ENCODE measurements at places on chromosomes 2 and 18.

- no peak for DNase-seq
Observed at GRCh38 chr2:40809156-40809555, 357.3 kb upstream of the SLC8A1 start.

- DNase-seq: no peak
Observed at GRCh38 chr2:239762655-239763269, 262.4 kb downstream of the NDUFA10 start.

GRCh38 chr2:162989507-162989906 is 150.9 kb upstream of the KCNH7 start:
- DNase-seq: no peak

DNA sequence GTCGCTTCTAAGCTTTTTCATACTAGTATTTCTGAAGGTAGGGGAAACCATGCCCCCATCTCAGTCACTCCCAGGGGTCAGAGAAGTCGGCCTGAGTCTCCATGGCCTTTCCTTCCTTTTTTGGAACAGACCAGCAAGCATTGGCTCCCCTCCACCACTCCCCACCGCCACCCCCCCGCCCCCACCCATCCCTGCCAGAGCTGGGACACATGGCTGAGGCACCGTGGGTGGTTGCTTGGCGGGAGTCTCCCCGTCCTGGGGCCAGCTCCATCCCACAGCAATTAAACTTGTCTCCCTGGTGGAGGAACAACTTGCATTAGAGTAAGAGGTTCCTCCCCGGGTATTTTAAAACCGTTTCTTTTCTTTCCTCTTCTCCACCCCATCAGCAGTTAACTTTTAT is 100.8 kb upstream of the TFPI start:
- no peak for DNase-seq

GRCh38 chr2:101152272-101153076 is 1.3 kb upstream of the TBC1D8 start:
- peak; percentile 71 for DNase-seq

GRCh38 chr2:220708366-220708765 is 863.7 kb downstream of the EPHA4 start:
- no peak for DNase-seq

DNA sequence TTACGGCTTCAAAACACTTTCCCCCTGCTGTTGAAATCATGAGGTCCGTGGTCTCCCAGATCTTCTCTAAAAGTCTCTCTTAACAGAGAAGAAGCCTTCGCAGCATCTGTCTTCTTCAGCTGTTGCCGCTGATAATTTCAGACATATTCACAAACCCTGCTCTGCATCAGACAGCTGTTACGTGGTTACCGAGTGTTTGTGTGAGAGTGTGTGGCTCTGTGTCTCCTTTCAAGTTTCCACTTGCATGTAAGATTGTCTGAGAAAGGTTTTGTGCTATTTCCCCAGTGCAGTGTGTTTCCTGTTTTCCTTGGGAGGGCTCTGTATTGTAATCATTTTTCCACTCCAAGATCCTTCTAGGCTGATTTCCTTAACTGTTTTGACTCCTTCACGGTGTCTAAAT is 32.8 kb downstream of the MAIP1 start:
- DNase-seq: no peak

- no peak for DNase-seq
Observed at GRCh38 chr18:47669815-47670214, 260.6 kb downstream of the SMAD2 start.

- no peak for DNase-seq
Observed at GRCh38 chr2:120677696-120678247, 57.9 kb upstream of the GLI2 start.

GRCh38 chr2:1784087-1784486 is 39.8 kb upstream of the PXDN start:
- DNase-seq: no peak

- no peak for DNase-seq
Observed at GRCh38 chr2:140580532-140581151, 1550.2 kb downstream of the LRP1B start.

GRCh38 chr18:33113416-33113815 is 327.1 kb downstream of the CCDC178 start:
- DNase-seq: no peak

DNA sequence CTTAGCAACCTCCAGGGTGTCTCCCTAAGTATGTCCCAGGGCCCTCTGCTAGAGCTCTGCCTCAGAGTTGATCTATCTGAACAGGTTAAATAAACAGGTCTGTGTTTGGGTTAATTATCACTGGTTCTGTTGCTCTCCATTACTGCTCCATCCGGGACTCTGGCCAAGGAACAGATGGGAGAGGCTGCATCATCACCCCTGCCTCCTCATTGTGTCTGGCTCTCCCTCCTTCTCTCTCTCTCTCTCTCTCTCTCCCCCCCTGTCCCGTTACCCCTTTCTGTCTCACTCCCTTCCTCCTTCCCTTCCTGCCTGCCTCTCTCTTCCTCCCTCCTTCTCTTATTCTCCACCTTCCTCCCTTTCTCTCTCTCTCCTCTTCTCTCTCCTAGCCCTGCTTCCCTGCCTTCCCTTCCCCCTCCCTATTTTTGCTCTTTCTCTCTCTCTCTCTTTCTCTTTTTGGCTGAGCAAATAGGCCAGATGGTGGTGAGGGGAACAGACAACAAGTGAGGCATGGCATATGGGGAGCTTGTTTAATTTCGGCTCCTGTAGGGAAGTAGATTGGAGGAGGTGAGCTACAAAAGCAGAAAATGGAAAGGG is 62.1 kb downstream of the SETBP1 start:
- DNase-seq: no peak

- DNase-seq: no peak
Observed at GRCh38 chr2:236127010-236127409, 41.2 kb downstream of the GBX2 start.

- DNase-seq: no peak
Observed at GRCh38 chr18:74862094-74862493, 264.4 kb downstream of the ZNF407 start.

- no peak for DNase-seq
Observed at GRCh38 chr2:174703430-174703829, 60.8 kb downstream of the CHRNA1 start.

DNA sequence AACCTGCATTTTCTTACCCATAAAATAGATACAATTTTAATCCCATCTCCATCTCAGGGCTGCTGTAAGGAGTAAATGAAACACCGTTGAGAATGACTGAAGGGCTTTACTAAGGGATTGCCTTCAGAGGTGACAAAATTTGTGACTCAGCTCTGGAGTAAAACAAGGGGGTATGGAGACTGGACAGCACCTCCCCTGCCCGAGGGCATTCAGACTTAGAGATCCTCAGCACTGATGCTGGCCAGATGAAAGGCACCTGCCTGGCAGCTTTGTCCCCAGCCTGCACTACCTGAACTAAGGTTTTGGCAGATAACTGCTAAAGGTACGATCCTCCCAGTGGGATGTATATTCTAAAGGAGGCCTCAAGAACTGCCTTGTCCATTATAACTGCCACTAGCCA is 105.9 kb upstream of the STPG4 start:
- DNase-seq: no peak

DNA sequence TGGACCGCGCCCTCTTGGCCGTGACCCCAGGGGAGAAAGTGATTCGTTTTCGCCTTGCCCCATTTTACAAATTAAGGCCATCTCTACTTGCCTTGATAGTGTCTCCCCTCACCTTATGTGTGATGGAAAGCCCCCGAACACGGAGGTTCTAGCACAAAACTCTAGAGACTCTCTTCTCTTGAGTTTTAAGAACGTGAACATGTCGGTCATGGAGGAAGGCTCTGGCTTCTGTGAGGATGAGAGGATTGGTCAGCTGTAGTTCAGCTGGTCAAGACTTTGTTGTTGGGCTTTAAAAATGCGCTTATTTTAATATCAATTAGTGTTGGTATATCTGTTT is 828 bp downstream of the DYNC1I2 start:
- no peak for DNase-seq

- DNase-seq: no peak
Observed at GRCh38 chr2:146634230-146635097, 1210.4 kb upstream of the ACVR2A start.

DNA sequence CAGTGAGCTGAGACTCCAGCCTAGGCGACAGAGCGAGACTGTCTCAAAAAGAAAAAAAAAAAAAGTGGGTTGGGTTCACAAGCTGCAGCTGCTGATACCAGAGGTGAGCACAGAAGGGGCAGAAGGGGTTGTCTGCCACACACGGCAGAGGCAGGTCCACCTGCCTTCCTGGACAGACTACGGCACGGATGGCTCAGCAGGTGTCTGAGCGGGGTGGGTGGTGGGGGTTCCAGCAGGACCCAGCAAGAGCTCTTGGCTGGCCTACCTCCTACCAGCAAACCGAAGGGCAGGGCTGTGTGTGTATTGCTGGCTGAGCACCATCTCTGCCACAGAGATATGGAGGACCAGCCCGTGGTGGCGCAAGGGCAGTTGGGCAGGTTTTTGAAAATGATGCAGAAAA is 130.4 kb upstream of the ASB18 start:
- no peak for DNase-seq

- no peak for DNase-seq
Observed at GRCh38 chr2:46304635-46305034, 7.4 kb downstream of the EPAS1 start.

DNA sequence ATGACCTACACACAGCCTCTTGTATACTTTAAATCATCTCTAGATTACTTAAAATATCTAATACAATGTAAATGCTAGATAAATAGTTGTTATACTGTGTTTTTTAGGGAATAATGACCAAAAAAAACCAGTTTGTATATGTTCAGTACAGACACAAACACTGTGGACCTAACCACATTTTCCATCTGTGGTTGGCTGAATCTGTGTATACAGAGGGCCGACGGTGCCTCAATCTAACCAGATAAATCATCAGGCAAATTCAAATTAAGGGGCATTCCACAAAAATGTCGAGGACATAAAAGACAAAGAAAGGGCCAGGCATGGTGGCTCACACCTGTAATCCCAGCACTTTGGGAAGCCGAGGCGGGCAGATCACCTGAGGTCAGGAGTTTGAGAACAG is 14.1 kb downstream of the MGAT4A start:
- DNase-seq: no peak

- DNase-seq: no peak
Observed at GRCh38 chr18:60996326-60996725, 336.9 kb upstream of the CDH20 start.

DNA sequence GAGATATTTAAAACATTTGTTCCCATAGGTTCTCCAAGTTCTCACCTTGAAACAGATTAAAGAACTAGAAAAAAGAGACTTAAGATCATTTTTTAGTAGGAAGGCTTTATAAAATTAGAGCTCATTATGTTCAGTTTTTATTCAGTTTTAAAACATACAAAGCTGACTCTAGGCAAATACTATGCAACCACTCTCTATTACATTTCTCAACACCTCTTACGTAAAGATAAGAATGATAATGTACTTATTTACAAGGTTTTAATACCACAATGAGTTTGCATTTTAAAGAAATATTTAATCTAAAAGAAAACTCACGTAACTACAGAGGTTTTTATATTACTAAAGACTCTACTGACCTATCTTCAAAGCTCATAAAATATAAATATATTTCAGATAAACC is 68.8 kb downstream of the TMEM131 start:
- no peak for DNase-seq

GRCh38 chr2:104788742-104789455 is 65.0 kb upstream of the POU3F3 start:
- no peak for DNase-seq

GRCh38 chr2:211879323-211879722 is 659.3 kb downstream of the ERBB4 start:
- DNase-seq: no peak

GRCh38 chr18:37535968-37536367 is 29.6 kb downstream of the CELF4 start:
- DNase-seq: no peak

- no peak for DNase-seq
Observed at GRCh38 chr2:205212357-205212756, 469.9 kb upstream of the NRP2 start.

- no peak for DNase-seq
Observed at GRCh38 chr18:50126471-50126870, 68.5 kb downstream of the MYO5B start.

DNA sequence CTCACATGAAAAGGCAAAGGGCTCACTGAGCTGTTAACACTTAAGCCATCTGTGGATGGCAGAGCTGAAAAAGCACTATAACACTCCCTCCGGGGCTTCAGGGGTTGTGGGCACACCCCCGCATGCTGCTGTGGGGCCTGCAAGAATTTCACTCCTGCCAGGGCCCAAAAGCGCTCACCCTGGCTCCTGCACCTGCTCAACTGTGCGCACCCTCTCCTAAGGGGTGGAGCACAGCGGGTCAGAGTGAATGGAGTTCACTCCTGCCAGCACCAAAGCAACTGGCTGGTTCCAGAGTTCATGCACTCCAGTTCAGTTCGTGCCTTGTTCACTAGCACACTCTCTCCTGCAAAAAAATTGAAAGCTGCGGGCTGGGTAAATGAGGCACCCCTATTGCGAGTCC is 814.2 kb upstream of the SLC39A10 start:
- no peak for DNase-seq

DNA sequence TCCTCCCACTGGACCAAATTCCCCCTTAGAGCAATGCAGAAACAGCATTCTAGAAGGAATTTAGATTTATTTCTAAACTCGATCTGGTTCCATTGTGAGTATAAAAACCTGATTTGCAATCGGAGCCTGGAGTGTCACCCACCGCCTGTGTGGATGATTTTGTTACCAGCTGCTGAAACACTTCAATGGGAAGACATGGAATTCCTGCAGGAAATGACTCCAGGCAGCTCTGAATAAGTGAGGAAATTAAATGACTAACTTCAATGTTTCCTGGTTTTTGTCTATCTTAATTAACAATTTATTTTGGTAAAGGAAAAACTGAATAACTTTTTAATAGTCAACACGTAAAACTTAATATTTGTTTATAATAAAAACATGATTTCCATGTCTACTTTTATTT is 19.3 kb downstream of the CTAGE1 start:
- no peak for DNase-seq

GRCh38 chr18:21735452-21736015 is 5.1 kb upstream of the MIB1 start:
- no peak for DNase-seq

DNA sequence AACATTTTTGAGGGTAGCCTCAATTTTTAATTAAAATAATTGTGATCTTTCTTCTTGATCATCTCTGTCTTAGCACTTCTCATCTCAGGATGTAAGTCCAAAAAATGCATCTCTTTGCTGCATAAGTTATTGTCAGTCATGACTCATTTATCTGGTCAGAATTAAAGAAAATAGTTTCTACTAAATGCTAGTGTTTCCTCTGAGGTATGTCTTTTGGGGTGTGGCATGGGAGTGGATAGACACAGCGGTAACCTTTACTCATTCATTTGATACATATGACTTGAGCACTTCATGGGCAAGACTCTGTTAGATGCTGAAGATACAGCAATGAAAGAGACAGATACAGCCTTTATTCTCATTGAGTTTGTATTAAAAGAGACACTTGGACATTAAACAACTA is 284.7 kb downstream of the IRS1 start:
- DNase-seq: no peak

DNA sequence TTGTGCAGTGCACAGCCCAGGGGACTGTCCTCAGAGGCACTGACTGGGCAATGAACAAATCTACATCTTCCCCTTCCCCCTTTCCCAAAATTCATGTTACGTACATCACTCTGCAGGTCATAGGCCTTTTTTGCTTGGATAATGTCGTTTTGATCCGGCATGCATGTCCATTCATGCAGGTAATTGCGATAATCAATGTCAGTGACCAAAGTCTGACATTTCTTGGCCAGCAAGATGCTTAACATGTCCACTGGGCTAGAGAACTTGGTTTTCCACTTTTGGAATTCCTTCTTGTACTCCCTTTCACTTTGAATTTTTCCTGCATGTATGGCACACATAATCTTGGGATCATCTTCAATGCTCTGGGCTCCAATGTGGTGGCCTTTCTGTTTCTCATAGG is 124.6 kb downstream of the NEB start:
- DNase-seq: no peak

GRCh38 chr2:142954493-142954892 is 77.0 kb downstream of the KYNU start:
- no peak for DNase-seq

GRCh38 chr2:71494523-71495155 is 41.3 kb downstream of the DYSF start:
- no peak for DNase-seq

Measured in HL-60 (cell line).